ENCODE measurements at places on chromosomes 12 and 14. TPM values are rescaled to one million over a fixed set of nuclear protein-coding genes. Genes with fewer than 3 reads are reported as not detected.
A peak's percentile ranks its signal among the peaks of the same experiment; 100 is the strongest.

GRCh38 chr12:52909796-52910195, 4.9 kb upstream of the KRT8 start:
- no peak for DNase-seq

GRCh38 chr12:1681493-1681807, 9.4 kb upstream of the ADIPOR2 start:
- no peak for DNase-seq

DNA sequence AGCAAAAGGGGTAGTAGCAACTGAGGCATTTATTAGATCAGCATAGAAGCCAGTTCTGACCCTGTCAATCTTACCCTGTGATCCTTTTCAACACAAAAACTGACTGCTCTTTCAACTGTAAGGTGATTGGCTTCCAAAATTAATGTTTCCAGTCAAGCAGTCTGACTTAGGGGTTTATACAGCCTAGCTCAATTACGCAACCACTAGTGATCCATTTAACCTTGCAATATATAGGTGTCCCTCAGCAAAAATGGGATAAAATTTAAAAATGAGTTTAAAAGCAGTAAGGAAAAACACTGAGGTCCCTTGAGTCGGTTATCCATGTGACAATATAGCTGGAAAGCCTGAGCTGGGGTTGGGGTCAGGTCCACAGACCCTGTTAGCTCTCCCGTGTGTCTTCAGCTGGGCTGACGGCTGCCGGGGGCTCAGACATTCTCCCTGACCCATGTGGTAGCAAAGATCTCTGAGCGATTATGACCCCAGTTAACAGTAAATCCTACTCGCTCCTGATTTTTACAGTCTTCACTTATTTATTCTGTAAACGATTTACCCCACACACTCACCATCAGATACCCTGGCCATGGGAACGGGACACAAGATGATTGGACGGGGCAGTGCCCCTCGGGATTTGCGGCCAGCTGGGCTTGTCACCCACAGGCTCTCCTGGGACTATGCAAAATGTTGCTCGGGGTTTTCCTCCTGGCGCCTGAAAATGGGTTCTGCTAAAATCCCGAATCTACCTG, 16.6 kb downstream of the ADGRD1 start:
- no peak for DNase-seq

DNA sequence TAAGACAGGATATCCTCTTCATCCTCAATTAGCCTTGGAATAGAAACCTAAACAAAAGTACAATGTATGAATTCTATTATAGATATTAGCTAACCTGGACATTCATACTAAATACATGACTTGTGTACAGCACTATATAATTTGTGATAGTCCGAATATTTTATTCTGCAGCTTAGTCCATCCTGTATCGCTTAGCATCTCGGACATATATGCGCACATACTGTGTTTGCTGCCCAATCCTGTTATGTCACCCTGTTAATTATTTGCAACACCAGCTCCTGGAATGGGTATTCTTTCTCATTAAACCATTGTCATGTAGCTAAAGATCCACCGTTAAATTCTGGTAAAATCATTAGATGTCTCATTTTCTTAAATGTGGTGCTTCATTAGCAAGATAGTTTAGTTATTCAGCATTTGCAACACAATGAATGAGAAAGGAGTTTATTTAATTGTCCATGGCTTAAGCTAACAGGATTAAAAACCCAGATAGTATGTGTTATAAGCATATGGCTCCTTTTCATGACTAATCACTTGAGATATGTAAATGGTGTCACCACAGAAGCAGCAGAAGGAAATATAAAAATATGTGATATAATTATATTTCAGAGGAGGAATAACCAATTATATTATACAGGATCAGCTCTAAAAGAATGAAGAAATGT, 156.0 kb upstream of the ARHGAP5 start:
- DNase-seq: no peak

DNA sequence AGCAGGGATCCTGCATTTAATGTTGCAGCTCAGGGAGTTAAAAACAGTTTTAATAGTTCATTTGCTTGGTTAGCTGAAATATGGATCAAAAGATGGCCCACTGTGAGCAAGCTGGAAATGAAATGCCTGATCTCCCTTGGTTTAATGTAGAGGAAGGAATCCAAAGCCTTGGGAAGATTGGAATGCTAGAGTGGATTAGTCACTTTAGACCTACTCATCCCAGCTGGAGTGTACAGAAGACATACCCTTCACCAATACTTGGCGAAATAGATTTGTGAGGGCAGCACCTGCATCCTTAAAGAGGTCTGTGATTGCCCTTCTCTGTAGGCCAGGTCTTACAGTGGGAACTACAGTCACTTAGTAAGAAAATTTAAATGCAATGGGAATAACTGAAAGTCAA, 58.0 kb upstream of the KRAS start:
- DNase-seq: no peak

DNA sequence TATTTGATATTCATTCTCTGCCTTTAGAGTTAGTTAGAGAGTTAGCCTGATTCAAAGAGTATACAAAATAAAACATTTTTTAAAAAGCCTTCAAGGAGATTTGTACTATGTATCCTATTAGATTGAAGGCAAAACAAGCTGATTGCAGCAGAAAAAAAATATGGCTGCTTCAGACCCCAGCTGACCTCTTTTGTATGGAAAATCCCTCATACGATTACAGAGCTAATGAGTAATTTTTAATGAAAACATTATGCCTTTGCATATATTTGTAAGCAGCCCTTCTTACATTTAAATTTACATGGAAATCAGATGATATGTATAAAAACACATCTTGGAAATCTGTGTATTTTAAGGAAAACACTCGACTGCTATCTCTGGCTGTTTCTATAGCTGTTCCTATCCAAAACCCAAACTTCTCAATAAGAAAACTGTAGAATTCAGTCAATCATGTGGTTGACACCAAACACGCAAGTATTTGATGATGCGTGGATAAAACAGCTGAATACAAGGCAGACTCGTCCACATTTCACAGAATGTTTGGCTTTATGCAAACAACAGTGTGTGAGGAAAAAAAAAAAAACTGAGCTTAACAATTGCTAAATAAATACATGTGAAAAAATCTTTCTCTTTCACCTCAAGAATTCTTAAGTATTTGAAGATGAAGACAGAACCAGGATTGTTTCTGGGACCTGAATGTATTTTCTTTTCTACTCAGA, 275.3 kb downstream of the EGLN3 start:
- DNase-seq: no peak

- no peak for DNase-seq
Measured at GRCh38 chr12:12546314-12546772, 16.3 kb downstream of the DUSP16 start.

- peak; percentile 93 for DNase-seq
Measured at GRCh38 chr12:121791671-121792551, 1.6 kb downstream of the RHOF start.

DNA sequence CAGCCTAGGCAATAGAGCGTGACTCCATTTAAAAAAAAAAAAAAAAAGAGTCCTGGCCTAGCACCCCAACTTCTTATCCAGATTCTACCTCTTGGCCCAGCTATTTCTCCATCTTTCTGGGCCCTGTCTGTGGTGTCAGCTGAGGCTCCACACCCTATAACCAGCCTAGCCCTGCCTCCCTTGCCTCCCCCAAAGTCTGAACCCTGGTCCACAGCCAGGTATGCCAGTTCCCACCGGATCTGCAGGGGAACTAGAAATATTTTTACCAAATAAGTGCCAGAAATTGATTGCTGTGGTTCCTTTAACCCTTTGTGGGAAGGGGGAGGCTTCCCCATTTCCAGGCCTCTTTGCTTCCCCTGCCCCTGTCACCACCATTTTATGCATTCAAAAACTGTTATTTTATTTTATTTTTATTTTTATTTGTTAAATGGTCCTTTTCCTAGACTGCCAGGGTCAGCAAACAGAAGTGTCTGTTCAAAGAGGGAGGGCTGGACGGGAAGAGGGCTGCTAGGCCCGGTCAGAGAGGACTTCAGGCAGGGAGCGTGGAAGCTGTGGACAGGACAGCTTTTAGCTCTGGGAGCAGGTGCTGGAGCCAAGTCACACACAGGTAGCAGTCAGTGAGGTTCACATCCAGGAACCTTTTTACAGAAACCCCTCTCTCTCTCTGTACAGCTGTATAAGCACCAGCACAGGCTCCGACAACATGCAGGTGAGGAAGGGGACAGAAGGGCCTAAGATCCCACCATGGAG, 23.2 kb downstream of the TTC9 start:
- no peak for DNase-seq

Gene RNASE3
- 0.18 TPM for polyA plus RNA-seq

Gene SELPLG
- 5.6 TPM for polyA plus RNA-seq

Gene EML1
- polyA plus RNA-seq: 22.0 TPM

Gene WSCD2
- 1.5 TPM for polyA plus RNA-seq

Gene PDE3A
- polyA plus RNA-seq: 62.0 TPM

Data from large intestine (tissue), 12 donors.